ENCODE measurements at places on chromosomes 2 and 18.

GRCh38 chr2:27915874-27916273 is 25.3 kb downstream of the BABAM2 start:
- DNase-seq, result no peak

DNA sequence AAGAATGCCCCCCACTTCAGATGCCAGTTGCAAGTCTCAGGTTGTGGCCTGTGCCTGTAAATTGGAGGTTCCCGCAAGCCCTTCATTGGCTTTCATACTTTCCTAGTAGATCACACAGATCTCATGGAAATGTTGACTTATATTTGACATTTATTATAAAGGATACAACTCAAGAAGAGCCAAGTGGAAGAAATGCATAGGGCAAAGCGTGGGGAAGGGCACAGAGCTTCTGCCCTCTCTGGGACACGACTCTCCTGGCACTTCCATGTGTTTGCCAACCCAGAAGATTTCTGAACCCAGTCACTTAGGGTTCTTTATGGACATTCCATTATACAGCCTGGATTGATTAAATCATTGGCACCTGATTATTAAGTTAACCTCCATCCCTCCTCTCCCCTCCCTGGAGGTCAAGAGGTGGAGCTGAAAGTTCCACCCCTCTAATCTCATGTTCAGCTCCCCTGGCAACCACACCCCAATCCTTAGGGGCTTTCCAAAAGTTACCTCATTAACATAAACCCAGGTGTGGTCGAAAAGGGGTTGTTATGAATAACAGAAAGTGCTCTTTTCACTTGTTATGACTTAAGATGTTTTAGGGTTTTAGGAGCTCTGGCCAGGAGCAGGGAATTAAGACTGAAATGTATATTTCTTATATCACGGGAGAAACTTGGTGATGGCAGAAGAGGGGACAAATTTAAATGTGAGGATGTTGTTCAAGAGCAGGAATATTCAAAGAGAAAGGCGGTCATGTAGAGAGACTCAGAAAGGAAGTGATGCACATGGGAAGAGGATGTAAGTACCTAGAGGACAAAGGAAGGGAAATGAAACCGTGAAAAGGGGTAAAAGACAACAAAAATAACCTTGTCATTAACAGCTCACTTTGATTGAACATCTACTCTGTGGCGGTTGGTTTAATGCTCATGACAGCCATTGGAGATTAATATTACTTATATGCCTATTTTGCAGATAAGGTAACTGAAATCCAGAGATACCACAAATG is 31.8 kb downstream of the SP100 start:
- no peak for DNase-seq

GRCh38 chr2:123696021-123696420 is 329.1 kb upstream of the CNTNAP5 start:
- no peak for DNase-seq

GRCh38 chr2:71599646-71600236 is 146.4 kb downstream of the DYSF start:
- DNase-seq, result no peak

- no peak for DNase-seq
These were observed 2.2 kb downstream of the WNT6 start for GRCh38 chr2:218861645-218862318.

DNA sequence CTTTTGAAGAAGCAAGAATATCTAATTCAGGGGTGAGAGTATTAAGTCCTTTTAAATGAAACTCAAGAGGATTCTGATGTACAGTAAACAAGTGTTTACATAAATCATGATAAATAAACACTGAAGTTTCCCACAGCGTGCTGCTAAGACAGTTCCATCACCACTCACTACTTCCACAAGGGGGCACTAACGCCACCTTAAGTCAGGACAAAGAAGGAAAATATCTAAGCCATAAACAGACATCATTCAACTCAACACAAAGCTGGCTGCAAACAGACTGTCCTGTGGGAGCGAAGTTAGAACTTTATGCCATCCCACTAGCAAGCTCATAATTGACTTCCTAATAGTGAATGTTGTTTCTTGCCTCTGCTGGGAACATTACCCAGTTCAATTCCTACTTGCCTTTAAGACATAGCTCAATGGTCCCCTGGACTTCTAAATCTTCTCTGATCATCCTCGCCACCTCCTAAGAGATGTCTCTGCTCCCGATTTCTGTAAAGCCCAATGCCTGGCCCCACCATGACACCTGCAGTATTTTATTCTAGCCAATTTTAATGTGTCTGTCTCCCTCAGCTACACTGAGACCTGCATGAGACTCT is 36.5 kb downstream of the MRPL44 start:
- peak; percentile 82 for DNase-seq

DNA sequence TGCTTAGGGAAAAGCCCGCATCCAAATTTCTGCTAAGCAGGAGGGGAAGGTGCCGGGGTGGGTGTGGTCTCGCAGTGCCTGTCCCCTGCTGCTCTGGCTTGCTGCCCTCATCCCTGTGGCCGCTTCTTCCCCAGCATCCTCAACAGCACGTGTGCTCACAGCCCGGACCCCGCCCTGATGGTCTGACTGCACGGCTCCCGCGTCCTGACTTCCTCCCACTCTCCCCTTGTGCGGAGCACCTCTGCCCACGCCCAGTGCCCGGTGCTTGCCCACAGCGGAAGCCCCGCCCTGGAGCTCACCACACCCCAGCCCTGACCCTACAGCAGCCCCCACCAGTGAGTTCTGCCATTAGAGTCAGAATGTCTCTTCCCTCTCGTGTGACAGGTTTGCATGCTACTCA is 277.9 kb downstream of the NDUFA10 start:
- no peak for DNase-seq

- peak; percentile 60 for DNase-seq
These were observed 43.7 kb downstream of the ARL4C start for GRCh38 chr2:234453216-234453615.

Measured in CD4-positive, CD25-positive, alpha-beta regulatory T cell (primary cell).